ENCODE measurements at places on chromosomes 6 and 20.

DNA sequence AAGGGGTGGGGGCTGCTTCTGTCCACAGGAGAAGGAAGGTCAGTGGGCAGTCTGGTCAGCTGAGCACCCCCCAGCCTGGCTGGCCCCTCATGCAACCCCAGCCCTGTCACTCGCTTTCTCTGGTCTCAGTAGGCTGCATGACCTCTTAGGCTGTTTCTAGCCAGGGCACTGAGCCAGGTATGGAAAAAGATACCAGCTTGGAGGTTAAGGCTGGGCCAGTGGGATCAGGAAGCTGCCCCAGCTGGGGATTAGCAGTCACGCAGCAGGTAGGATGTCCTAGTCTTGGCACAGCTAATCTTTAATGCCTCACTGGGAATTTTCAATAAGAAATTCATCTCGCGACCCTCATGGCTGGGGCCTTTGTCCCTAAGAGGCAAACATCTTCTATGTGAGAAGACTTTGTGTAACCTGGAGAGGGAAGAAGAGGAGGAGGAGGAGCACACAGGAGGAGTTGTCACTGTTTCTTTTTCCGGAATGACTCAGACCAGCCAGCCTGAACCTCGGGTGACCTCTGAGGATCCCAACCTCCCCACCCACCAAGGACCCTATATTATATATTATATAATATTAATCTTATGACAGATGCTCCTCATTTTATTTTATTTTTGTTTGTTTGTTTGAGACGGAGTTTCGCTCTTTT lies 2.4 kb upstream of the BPIFA2 start:
- no peak for DNase-seq

DNA sequence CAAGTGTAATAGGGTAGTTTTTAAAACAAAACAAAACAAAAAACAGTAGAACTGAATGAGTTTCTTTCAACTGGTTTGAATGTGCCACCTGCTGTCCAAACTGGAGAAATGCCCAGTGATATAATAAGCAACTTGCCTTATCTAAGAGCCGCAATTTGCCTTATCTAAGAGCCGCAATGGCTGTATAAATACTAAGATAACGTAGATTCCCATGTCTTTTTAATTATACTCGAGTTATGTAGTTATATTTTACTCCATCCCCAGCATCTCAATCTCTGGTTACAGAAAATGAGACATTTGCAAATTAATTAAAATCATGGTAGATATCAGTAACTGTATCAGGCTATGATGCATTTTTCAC lies 67.2 kb downstream of the RPP40 start:
- peak; percentile 48 for DNase-seq

- peak; percentile 39 for DNase-seq
Observed at GRCh38 chr6:30886897-30887255, 2.6 kb downstream of the DDR1 start.

DNA sequence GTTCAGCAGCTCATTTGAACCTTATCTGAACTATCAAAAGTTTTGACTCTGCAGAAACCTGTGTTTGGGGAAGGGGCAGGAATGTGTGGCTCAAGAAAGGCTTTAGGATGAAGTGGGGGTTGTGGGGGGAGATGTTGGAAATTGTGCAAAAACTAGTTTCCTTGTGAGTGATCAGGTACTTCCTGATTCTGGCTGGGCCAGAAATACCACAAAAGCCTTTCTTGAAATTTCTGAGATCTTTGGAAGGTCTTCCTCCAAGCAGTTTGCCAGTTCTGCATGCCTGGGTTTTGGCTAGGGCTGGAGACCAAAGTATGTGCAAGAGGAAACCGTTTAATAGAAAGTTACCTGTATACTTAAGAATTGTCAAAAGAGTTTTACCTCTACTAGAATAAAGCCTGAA lies 116.6 kb downstream of the BMP2 start:
- no peak for DNase-seq
